ENCODE measurements at places on chromosomes 16 and 17.

- no peak for DNase-seq
These were observed 8.4 kb upstream of the CA4 start for GRCh38 chr17:60141111-60142018.

GRCh38 chr16:51577621-51578303 is 426.7 kb upstream of the SALL1 start:
- no peak for DNase-seq

DNA sequence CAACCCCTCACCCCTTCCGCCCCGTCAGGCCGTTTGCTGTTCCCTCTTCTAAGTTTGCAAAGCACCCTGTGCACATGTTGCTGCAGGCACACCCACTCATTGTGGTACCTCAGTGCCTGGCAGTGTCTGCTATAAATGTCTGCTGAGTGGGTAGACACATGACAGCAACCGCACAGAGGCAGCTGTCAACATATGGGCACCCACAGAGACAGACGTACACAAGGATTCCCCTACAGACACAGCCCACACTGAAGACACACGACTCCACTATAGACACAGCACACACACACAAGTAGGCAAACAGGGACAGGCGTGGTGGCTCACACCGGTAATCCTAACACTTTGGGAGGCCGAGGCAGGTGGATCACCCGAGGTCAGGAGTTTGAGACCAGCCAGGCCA is 17.8 kb upstream of the CRK start:
- DNase-seq: peak; percentile 16

DNA sequence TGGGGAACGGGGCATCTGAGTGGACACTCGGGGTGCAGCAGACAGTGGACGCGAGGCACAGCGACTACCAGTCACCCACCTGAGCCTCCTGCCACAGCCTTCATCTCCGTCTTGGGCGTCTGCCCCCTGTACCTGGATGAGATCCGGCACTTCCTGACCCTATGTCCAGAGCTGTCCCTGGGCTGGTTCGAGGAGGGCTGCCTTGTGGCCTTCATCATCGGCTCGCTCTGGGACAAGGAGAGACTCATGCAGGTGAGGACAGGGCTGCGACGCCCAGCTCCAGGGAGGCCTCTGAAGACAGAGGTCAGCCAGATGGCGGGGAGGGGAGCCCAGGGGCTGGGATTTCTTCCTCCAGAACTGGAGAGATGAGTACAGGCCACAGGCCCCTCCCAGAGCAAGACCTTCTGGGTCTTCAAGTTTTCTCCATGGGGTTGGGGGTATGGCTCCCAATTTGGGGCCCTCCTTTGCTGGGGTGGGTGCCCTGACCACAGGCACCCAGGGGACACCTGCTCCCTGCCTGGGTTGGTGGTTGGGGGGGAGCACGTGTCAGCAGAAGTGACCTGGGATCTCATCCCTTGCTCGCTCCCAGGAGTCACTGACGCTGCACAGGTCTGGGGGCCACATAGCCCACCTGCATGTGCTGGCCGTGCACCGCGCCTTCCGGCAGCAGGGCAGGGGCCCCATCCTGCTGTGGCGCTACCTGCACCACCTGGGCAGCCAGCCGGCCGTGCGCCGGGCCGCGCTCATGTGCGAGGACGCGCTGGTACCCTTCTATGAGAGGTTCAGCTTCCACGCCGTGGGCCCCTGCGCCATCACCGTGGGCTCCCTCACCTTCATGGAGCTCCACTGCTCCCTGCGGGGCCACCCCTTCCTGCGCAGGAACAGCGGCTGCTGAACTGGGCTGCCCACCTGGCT is 1.9 kb downstream of the AANAT start:
- no peak for DNase-seq

- no peak for DNase-seq
These were observed 73.4 kb downstream of the PLD6 start for GRCh38 chr17:17132746-17133145.

- no peak for DNase-seq
These were observed 266.4 kb downstream of the HAPSTR1 start for GRCh38 chr16:9357829-9358228.

DNA sequence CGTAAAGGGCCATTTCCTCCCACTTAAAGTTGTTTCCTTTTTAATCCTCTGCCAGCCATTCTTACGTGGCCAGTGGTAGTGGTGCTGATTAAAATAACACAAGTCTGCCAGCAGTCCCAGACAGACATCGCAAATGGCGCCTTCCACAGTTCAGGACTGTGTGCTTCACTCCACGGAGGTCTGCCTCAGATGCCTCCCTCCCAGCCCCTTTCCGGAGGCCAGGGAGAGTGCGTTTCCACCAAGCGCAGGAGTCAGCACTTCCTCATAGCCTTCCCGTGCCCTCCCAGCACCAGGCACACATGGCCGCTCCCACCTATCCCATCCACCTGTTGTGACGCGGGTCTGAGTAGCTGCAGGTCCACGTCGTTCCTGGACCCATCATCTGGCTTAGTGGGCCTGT is 205.6 kb downstream of the RPTOR start:
- no peak for DNase-seq

- no peak for DNase-seq
These were observed 26.3 kb downstream of the GINS3 start for GRCh38 chr16:58418601-58419000.

- no peak for DNase-seq
These were observed 356.8 kb downstream of the SEC14L1 start for GRCh38 chr17:77497578-77497934.

GRCh38 chr16:22321340-22322001 is 24.3 kb downstream of the POLR3E start:
- peak; percentile 42 for DNase-seq

GRCh38 chr17:3704931-3705717 is 9.2 kb upstream of the P2RX5 start:
- no peak for DNase-seq

- no peak for DNase-seq
These were observed 5.6 kb downstream of the ALOX12 start for GRCh38 chr17:7001318-7001961.

DNA sequence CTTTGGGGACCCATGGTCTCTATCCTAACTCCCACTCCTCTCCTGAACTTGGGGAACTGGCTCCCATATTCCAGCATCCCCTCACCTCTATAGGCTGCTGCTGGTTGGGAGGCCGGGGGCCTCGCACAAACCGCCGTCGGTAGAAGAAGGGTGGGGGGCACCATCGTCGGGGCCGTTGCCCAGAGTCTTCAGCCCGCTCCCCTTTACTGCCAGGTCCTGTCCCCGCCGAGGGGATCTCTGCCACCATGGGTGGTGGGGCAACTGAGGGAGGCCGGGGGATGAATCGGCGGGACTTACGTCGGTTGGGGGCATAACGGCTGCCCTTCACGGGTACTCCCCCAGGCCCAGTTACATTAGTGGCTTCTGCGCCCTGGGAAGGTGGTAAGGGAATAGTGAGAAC is 4.3 kb downstream of the YBX2 start:
- no peak for DNase-seq

DNA sequence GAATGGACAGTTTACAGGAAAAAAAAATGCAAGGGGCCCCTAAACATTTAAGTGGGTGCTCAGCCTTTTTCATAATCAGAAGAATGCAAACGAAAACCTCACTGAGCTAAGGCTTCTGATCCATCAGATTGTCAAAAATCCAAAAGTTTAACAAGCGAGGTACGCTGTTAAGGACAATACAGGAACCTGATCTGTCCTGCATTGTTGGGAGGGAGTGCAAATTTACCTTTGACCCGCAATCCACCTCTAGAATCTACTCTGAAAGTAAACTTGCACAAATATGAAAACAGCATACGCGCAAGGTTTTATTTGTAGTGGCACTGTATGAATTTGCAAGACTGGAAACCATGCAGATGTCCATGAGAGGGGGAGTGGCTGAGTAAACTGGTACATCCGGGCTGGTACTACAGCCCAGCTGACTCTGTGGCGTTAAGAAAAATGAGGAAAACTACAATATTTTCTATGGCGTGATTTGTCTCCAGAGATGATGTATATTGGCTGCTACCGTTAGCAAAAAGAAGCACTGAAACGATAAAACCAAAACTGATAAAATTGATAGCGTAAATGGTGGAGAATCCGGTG is 28.8 kb upstream of the ST6GALNAC1 start:
- DNase-seq: no peak

DNA sequence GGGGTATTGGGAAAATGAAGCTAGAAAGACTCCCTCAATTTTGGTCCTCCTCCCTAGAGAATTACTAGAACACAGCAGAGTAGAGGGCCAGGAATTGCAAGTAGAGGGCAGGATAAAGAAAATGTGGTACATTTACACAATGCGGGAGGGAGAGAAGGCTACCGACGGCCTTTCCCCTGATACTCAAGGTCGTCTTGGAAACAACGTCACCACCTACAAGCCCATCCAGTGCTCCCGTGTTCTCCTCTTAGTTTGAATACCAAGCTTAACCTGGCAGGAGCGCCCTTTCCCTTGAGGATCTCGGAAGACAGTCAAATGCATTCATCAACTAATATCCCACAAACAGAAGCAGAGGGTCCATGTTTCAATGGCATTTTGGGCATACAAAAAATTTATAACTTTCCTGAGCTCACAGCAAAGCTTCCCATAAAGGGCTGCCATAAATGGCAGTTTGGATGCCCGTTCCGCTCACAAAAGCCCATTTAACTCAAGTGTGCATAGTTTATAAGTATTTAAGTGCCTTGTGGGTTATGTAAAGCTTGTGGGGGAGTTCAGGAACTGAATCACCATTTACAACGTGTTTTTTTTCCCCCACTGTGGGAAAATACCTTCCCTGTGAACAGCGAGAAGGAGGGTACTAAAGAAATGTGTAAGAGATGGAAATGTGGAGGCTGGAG is 414.6 kb downstream of the SLC39A11 start:
- no peak for DNase-seq

DNA sequence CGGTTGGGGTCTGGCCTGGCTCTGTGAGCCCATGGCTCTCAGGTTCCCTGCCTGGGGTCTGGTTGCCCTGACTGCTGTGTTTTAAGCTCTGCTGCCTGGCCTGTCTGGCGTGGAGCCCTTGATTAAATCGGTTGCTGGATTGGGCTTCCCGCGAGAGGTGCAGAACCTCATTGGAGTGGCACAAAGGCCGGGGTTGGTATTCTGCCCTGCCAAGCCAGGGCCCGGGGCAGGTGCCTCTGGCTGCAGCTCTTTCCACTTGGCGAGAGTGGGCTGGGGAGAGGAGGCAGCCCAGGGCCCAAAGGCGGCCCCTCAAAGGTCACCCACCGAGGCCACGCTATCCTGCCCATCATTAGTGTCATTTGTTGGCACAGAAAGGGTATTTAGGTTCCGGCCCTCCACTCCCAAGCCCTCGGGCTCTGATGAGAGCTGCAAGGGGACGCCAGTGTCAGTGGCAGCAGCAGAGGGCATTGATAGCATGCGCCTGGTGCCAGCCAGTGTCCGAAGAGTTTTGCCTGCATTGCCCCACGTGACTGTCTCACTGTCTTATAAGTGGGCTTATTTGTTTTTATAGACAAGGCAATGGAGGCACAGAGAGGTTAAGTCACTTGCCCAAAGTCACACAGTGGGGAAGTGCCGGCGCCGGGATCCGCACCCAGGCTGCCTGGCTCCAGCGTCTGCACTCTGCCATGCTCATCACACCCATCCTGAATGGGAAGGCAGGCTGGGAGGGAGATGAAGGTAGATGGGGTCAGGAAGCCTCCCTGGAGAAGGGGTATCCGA is 68.0 kb upstream of the CIBAR2 start:
- no peak for DNase-seq
